ENCODE measurements at places on chromosomes 11 and 22.

- no peak for DNase-seq
These were observed 203.7 kb downstream of the MN1 start for GRCh38 chr22:27597703-27598444.

- no peak for DNase-seq
These were observed 35.1 kb downstream of the TTC17 start for GRCh38 chr11:43393765-43394355.

DNA sequence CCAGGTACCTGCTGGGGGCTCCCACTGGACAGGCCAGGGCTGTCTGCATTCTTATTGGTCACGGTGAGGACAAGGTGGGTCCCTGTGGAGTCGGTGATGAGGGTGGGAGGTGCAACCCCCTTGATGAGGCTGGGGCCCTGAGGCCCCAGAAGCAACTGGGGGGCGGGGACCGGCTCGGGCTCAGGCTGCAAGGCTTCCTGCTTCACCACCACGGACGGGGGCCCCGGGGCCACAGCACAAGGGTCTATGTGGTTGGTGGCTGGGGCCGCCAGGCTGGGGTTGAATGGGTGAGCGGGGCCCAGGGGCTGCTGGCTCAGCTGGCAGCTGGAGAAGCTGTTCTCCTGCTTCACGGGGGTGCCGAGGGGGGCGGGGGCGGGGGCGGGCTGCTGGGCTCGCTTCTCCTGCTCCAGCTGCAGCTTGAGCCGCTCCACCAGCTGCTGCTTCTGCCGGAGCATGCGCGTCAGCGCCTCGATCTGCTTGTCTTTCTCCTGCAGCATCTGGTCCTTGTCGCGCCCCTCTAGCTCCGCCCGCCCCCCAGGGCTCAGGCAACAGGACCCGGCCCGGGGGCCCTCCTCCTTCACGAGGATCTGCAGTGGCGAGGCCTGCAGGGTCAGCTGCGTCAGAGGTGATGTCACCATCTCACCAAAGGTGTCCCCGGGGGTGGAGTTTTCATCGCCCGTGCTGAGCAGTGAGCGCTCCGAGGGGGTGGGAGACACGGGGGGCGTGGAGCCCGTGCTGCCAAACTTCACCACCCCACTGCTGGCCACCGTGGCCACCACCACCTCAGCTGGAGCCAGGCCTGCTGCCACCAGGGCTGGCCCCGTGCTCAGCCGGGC lies 48.2 kb downstream of the SGSM3 start:
- no peak for DNase-seq

- no peak for DNase-seq
These were observed 570.7 kb downstream of the KCNA4 start for GRCh38 chr11:29446132-29446531.

GRCh38 chr11:88427719-88428118 lies 90.2 kb upstream of the CTSC start:
- no peak for DNase-seq

- no peak for DNase-seq
These were observed 43.0 kb downstream of the TCF20 start for GRCh38 chr22:42227435-42227834.

DNA sequence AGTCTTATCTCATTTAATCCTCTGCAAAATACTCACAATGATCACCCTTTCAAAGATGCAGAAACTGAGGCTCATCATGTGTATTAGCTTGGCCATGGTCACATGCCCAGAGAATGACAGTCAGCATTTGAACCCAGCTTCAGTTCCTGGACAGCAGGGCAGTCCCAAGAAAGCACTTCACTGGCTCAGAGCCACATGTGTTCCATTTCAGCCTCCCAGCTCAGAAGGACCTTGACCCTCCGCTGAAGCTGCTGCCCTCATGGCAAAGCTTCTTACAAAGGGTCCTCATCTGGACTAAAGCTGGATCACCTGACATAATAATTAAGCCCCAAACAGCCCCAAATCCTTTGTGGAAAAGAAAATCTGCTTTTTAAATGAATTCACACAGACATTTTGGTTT lies 37.0 kb downstream of the TENM4 start:
- no peak for DNase-seq

DNA sequence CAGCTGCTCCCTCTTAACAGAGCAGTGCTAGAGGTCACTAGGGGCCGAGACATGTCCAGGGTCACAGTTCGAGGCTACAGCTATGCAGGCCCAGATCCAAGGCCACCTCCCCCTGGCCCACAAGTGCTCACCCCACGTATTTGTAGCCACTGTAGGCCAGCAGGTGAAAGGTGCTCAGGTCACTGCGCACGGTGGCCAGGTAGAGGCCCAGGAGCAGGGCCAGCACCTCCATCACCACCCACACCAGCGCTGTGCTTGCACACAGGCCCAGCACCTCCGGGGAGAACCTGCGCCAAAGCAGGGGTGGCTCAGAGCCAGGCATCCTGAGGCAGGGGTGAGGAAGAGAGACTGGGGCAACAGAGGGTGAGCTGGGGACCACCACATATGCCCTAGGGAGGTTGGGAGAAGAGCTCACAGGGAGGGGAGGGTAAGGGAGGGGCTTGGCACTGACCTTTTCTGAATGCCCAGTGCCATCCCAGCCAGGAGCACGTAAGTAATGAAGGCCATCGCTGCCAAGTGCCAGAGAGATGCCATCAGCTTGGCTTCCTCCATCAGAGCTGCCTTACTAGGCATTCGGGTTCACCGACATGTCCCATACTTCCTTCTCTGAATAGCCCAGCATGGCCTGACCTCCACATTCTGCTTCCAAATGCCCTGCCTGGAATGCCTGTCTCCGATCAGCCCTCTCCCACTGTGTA lies 3.5 kb downstream of the YIF1A start:
- DNase-seq = no peak

GRCh38 chr11:71542879-71543777 lies 5.1 kb upstream of the KRTAP5-9 start:
- no peak for DNase-seq

DNA sequence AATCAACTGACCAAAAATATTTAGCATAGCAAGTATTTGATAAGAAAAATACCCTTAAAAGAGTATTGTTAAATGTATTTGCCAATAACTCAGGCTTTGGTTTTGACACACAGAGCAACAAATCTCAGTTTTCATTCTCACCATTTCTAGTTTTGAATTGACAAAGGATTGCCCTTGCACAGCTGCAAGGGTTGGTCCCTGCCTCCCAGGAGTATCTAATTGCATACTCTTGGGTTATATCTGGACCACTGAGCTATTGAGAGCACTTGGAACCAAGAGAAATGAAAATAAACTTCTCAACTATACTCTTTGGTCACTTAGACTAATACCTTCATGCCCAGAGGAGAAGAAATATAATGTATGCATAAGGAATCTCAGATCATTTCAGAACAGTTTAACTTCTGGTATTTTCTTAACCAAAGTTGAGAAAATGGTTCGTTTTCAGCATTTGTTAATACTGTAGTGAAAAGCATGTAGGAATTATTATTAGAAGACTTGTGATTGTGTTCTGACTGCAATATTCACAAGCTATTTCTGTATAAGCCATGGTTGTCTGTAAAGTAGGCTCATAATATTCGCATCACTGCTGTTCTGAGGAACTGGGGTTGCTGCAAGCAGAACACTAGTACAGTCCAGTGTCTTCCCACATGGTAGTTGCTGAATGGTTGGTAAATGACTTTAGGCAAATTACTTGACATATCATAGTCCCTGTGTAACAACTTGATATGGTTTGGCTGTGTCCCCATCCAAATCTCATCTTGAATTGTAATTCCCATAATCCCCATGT lies 7.9 kb downstream of the C2CD3 start:
- DNase-seq = no peak

- no peak for DNase-seq
These were observed 525.1 kb downstream of the TBC1D22A start for GRCh38 chr22:47287516-47287915.

DNA sequence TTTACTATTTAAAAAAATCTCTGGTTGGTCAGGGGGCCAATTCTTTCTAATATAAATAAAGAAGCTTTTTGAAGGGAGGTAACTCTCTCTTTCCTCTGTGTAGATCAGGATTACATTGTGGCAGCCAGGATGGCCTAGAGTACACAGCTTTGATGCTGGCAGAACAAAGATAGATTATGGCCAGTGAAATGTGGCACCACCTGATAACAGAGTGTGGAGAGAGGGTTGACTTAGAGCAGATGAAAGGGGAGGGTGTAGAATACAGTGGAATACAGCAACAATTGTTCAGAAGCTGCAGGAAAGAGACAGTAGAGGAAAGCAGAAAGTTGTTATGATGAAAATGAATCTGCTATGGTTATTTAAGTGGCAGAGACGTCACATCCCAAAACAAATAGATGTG lies 99.0 kb downstream of the FAR1 start:
- no peak for DNase-seq

DNA sequence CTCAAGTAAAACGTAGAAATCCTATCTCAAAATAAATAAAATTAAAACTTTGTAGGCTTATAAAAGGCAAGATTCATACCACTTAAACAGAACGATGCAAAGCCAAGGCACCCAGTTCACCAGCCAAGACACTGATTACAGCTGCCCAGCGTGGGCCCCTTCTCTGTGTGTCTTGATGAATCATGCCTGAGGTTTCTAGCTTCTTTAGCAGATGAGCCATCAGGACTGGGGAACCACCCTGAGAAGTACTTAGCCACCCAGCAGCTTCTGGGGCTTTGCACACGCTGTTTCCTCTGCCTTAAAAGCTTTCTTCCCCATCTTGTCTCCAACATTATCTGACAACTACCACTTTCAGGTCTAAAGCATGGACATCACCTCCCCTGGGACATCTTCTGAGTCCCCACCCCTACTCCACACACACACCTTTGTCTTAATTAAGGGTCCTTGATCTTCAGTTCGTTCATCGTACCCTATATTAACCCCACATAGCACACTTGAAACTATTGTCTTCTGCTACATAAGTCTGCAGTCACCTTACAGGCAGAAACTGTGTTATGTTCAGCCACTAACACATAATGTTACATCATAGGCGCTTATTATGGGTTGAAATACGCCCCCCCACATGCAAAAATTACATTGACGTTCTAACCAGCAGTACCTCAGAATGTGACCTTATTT lies 8.7 kb upstream of the LAYN start:
- no peak for DNase-seq

GRCh38 chr22:26669060-26669481 lies 11.7 kb downstream of the MIAT start:
- no peak for DNase-seq

DNA sequence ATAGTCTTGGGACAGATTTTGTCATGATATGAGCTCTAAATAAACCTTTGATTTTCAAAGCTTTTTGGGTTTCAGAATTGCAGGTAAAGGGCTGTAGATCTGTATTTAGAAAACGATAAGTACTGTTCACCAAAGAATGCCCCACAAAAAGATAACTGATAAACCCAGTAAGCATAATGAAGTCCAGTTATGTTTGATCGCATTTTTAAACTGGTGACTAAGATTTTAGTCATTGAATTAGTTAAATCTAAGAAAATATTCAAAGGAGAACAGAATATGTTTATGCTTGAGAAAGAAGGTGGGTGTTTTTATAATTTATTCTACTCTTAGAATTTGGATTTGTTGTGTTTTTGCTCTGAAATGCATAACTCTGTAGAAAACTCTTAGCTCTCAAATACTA lies 11.6 kb downstream of the DEPDC7 start:
- no peak for DNase-seq

DNA sequence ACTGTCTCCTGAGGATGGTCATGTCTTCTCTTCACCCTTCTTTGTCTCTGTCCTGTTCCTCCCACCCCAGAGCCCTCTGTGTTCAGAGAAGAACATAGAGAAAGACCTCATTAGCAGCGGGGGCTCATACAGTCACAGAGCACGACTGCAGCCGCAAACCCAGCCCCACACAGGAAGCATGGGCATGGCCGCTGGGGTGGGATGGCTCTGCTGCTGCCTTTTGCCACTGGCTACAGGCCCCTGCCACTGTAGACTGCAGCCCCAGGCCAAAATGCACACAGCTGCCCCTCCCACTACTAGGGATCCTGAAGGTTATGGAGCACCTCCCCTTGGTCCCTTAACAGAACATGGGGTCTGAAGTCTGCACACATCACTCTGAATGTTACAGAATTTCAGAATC lies 34.9 kb upstream of the KLHL35 start:
- no peak for DNase-seq

GRCh38 chr22:20272700-20273099 lies 4.6 kb upstream of the RTN4R start:
- no peak for DNase-seq

- DNase-seq = no peak
These were observed 105.0 kb downstream of the TSPAN18 start for GRCh38 chr11:44831605-44832394.

DNA sequence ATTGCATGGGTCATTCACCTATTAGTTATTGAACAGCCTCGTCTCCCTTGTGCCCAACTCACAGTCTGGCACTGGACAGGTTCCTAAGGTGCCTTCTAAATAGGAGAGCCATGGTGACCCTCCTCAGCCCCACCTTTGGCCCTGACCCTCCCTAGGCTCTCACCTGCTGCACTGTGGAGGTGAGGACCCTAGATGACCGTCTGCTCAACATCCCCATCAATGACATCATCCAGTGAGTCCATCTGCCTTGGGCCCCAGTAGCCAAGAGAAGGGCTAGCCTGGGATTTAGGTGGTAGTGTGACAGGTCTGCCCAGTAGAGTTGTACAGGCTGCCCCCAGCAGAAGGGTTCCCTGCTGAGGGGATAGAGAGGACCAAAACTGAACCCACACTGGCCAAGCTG lies 13.6 kb downstream of the UCP2 start:
- DNase-seq = no peak

DNA sequence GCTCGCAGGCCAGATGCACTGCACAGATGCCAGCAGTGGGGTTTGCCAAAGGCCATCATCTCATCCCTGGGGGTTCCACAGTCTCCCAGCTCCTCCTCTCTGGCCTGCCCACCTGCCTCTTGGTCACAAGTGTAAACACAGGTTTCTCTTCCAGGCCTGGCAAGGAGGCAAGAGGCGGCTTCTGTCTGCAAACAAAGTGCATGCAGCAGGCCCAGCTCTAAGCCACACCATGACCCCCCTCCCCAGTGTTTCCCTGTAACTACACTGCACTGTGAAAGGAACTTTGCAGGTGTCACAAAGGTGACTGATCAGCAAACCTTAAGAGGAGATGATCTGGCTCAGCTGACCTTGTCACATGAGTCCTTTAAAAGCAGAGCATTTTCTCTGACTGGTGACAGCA lies 26.2 kb upstream of the SHISAL1 start:
- DNase-seq = no peak

Data from activated T-helper 1 cell treated with anti-CD3 and anti-CD28 coated beads, Interleukin-2, amount 50 U/mL, for 16 hours (primary cell).